CD4-positive, alpha-beta T cell treated with Interleukin-4 for 1 hour (primary cell): ENCODE measurements at places on chromosomes 3 and 15.

DNA sequence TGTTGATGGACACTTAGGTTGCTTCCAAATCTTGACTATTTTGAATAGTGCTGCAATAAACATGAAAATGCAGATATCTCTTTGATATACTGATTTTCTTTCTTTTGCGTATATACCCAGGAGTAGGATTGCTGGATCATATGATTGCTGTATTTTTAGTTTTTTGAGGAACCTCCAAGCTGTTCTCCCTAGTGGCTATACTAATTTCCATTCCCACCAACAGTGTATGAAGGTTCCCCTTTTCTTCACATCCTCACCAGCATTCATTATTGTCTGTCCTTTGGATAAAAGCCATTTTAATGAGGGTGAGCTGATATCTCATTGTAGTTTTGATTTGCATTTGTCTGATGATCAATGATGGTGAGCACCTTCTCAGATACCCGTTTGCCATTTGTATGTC, 12.5 kb downstream of the PATL2 start:
- no peak for DNase-seq

DNA sequence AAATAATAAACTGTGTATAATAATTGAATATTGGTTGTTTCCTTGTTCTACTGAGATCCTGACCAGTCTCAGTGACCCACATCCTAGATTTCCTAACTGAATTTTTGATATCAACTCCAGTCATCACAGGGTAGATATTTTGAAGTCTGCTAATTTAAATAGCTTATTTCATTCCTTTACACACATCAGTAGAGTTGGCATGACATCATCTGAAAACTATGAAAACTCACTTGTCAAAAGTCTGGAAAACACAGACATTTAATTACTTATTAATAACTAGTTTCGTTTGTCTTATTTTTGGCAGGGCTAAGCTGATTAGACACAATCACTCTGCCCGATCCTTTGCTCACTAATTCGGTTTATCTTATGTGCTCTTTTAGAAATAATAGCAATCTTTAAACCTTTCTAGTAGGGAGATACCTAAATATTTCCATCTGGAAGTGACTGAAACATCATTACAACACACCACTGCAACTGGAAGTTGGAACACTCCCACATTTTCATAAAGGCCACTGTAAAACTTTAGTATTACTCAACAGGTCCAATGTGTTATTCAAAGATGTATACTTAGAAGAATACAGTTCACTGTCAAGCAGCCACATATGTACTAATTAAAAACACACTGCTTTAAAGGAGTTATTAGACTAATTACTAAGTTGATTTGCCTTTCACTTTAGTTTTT, 198.4 kb upstream of the ZNF717 start:
- DNase-seq = no peak

DNA sequence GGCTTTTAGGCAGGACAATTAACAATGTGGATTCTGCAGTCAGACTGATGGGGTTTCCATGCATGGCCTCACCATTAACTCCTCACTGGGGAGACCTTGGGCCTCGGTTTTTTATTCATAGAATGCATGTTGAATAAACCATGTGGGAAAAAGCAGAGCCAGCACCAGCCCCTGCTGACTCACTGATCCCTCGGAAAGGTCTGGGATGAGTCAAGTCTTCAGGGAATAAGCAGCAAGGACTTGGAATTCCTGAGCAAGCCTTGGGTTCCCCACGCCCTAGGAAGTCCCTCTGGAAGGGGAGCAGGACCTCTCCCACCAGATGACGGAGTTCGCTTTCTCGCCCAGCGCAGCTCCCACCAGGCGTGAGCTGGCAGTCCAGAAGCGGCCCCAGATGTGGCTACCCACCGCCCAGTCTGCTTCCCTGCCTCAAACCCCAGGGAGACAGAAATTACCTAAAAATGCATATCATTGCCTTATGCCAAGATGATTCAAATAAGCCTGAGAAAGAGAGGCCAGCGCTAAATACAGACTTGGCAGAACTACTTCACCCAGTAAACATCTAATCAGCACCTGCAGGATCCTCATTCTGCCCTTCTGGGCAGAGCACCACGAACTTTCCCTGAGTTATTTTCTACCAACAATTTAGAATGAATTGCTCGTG, 45.4 kb downstream of the BTD start:
- no peak for DNase-seq

DNA sequence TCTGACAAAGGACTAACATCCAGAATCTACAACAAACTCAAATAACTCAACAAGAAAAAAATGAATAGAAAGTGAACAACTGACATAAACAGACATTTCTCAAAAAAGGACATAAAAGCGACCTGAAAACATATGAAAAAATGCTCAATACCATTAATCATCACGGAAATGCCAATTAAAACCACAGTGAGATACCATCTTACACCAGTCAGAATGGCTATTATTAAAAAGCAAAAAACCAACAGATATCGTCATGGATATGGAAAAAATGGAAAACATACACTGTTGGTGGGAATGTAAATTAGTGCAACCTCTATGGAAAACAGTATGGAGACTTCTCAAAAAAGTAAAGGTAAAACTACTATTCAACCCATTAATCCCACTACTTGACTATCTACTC, 53.3 kb downstream of the ZNF385D start:
- DNase-seq = no peak

- DNase-seq = no peak
Measured at GRCh38 chr3:144282313-144282712, 310.7 kb downstream of the DIPK2A start.

- no peak for DNase-seq
Measured at GRCh38 chr3:155846119-155846518, 8.1 kb downstream of the SLC33A1 start.

DNA sequence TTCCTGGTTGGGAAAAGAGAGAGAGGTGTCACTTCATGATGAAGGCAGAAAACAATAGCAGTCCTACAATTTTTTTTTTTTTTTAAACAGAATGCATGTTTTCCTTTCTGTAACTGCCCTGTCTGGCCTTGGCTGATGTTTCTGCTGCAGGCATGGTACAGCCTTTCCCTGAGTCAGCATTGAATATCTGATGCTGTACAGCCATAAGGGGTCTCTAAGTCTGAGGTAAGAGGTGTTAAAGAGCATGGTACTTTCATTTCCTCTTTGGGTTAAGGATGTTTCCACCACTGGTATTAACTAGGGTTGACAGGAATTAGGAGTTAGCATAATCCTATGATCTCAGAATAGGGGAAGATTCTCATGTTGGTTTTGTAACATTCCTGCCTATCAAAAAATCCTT, 147.4 kb downstream of the CHST2 start:
- no peak for DNase-seq

DNA sequence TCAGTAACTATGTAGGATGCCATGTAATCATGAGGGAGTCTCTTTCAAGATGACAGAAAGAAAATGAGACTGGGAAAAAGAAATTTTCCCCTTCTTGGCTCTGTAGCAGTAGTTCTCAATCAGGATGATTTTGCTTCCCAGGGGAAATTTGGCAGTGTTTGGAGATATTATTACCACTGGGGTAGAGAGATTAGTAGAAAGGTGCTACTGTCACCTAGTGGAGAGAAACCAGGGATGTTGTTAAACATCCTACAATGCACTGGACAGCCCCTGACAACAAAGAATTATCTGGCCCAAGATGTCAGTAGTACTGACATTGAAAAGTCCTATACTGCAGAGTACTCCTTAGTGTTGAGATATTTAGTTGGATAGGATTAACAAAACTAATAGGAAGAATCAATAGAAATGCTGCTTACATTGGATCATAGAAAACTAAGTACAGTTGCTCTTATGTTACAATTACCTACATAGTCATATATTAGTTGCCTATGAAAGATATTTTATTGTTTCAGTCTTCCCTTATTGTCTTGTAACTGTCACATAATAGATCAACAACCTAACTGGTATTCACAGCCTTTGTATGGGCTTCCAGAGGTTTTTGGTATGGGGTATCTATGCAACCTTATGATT, 433.3 kb downstream of the RAP2B start:
- DNase-seq = peak; percentile 40

DNA sequence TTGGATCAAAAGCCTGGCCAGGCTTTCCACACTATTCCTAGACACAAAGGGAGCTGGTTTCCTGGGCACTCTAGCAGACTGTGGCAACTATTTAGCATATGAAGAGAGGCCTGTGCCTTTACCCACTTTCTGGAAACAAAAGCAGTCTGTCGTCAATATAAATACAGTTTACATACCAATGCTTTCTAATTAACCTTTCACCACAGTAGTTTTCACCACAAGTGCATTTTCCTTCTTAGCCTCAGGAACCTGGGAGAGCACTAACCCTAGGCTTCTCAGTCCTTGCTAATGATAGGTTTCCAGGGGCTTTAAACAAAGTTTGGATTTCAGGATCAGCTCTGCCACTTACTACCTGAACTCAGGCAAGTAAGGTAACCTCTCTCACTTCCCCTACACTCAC, 499.1 kb downstream of the MAGI1 start:
- no peak for DNase-seq

DNA sequence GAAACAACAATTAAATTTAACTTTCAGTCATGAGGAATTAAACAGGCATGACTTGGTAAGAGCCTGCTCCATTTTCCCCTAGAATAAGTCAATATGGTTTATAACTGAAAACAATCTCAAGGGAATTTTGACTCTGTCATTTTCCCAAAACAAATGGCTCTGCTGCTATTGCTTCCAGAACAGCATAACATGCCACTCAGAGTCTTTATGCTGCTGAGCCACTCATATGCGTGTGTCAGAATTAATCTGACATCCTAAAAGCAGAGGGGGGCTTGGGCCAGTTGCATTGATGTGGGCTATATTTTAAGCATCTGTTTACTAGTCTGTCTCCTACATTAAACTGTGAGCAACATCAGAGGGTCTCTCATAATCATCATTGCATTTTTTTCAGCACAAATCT, 111.1 kb upstream of the ABI3BP start:
- no peak for DNase-seq

- DNase-seq = no peak
Measured at GRCh38 chr3:45010811-45011333, 15.2 kb upstream of the CLEC3B start.

GRCh38 chr15:43249699-43250203, 17.0 kb downstream of the TGM5 start:
- DNase-seq = no peak

DNA sequence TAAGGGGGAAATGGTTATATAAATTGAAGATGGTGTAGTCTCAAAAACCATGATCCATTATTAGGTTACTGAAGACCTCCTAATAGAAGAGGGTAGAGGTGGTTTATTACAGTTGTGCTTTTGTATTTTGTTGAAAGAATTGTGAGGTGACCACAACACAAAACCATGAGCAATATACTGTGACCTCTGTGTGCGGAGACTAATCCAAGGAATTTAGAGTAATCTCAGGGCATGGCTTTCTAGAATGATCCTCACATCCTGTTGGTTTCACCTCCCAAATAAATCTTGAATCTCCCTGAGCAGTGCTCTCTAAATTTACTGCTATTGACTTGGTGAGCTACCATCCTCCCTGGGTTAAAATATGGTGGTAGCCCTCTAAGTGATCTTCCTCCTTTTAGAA, 52.3 kb downstream of the PTPRG start:
- DNase-seq = no peak

- no peak for DNase-seq
Measured at GRCh38 chr3:138136201-138136600, 4.0 kb upstream of the A4GNT start.

DNA sequence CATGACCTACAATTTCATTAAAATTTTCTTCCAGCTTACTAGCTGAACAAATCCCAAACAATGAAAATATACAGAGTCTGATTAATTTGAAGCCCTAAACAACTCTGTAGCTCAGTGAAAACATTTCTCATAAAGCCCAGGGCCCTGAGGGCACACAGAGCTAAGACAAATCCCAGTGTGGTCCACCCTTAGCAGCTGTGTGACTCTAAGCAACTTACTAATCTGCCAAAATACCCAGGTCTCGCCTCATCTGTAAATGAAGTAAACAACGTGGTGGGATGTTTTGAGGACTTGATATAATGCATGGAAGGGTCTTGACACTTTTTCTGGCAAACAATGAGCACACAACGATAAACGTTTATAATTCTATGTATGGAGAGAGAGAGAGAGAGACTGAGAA, 158.4 kb downstream of the FHIT start:
- DNase-seq = no peak
